ENCODE measurements at places on chromosomes 6 and 20.

DNA sequence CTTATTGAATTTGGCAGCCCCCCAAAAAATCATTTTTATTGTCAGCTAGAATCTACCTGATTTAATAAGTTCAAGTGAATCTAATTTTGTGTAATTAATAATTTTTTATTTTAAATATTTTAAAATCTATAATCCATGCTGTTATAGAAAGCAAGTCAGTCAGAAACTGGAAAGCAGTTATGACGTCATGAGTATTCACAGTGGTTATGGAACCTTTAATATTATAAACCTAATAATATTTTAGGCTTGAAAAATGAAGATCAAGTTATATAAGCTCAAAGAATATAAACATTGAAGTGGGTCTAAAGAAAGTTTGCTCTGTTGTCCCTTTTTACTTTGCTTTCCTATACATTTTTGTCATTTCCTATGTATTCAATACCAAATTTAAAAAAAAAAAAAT lies 1075.1 kb upstream of the EPHA7 start:
- no peak for DNase-seq

GRCh38 chr6:21885111-21885510 lies 291.6 kb downstream of the SOX4 start:
- DNase-seq = no peak

DNA sequence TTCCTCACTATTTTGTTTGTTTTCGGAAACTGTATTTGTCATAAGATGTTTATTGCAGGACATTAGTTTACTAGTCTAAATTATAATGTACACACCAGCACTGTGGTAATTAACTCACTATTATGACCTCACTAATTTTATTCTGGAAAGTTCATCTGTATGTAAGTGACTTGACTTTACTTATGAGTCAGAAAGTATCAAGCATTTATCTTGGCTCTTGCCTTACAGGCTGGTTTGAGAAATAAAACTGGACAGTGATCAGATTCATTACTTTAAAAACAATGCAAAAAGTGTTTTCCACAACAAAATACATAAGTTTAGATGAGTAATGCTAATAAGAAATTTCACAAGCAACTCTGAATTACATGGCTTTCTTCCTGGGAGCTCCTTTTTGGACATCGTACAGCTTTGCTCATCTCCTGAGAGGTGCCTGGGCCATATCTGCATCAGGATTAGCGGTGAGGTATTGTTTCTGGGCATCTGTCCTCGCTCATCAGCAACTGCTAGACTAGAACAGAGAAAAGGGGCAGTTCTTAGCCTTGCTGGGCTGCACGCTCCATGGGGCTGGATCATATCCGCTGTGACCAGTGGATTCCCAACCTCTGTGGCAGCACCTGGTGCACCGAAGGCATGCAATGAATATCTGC lies 179.8 kb downstream of the SOD2 start:
- DNase-seq = no peak

GRCh38 chr6:118892355-118892991 lies 1.5 kb upstream of the ASF1A start:
- no peak for DNase-seq

DNA sequence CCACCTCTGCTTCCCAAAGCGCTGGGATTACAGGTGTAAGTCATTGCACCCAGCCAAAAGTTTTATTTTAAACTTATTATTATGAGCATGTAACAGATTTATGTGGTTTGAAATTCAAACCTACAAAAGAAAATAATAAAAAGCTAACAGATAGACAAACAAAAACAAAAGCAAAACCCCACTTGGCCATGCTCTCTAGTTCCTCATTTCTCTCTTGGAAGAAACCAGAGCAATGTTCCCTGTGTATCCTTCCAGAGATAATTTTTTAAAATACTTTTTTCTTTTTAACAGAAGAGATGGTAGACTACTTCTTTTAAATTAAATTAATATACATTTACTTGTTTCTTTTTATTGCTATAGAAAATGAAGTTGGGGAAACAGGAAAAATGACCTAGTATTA lies 28.0 kb upstream of the SLC17A3 start:
- DNase-seq = no peak

- no peak for DNase-seq
Observed at GRCh38 chr6:148735989-148736388, 10.8 kb upstream of the UST start.

- DNase-seq = no peak
Observed at GRCh38 chr6:130259140-130259539, 36.4 kb upstream of the SAMD3 start.

GRCh38 chr6:119985952-119986736 lies 636.6 kb upstream of the MAN1A1 start:
- DNase-seq = no peak

DNA sequence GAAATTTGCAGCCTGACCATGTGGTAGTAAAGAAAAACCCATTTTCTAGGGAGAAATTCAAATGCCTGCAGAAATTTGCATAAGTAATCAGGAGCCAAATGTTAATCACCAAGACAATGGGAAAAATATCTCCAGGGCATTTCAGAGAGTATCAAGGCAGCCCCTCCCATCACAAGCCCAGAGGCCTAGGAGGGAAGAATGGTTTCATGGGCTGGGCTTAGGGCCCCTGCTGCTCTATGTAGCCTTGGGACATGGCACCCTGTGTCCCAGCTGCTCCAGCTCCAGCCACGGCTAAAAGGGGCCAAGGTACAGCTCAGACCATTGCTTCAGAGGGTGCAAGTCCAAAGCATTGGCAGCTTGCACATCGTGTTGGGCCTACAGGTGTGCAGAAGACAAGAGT lies 117.2 kb upstream of the RALGAPA2 start:
- no peak for DNase-seq

GRCh38 chr6:149093643-149094042 lies 223.9 kb upstream of the TAB2 start:
- DNase-seq = no peak

- DNase-seq = peak; percentile 17
Observed at GRCh38 chr20:8209061-8209460, 77.0 kb downstream of the PLCB1 start.

- DNase-seq = no peak
Observed at GRCh38 chr6:165081944-165082532, 227.4 kb downstream of the C6orf118 start.

DNA sequence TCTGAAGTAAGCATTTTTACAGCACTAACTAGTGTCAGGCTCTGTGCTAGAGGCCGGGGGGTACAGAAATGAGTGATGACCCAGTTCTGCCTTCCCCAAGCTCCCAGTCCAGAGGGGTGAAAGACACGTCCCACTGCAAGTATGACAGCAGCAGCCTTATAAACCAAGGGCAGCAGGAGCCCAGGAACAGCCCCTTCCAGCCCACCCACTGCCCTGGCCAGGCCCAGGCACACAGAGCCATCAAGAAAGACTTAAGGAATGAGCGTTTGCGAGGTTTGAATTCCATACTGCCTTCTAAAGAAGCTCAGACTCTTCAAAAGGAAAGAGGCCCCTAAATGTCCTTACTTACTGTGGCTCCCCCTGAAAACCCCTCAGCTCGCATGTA lies 10.0 kb downstream of the TRERF1 start:
- DNase-seq = no peak

DNA sequence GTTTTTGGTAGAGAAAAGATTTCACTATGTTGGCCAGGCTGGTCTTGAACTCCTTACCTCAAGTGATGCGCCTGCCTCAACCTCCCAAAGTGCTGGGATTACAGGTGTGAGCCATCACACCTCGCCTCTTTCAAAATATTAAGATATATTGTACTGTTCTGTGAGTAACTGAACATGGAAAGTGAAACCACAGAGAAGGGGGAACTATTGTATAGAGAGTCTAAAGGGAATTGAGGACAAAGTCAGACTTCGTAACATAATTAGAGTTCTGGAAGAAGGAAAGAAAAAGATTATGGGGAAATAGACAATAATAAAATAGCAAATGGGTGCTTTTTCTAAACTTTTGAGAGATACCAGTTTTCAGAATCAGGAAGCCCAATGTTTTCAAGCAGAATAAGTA lies 17.4 kb upstream of the AKAP7 start:
- no peak for DNase-seq

GRCh38 chr6:16844183-16844582 lies 82.9 kb upstream of the ATXN1 start:
- no peak for DNase-seq

- no peak for DNase-seq
Observed at GRCh38 chr6:161356167-161356854, 82.5 kb upstream of the AGPAT4 start.

DNA sequence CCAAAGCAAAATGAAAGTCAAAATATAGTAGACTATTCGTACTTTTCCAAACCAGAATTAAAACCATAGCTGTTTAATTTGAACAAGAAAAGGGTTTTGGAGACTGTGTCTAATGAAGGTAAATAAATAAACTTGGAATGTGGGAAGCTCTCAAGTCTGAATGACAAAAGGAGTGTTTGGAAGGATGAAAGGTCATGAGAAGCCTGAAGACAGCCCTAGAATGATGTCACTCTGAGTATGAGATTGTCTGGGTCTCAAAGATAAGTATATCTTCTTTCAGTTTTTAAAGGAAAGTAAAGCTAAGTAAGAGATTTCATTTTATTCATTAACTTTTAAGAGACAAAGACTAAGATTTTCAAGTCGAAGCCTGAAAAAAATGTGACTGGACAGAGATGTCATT lies 72.9 kb downstream of the RFX6 start:
- no peak for DNase-seq

- DNase-seq = no peak
Observed at GRCh38 chr20:5975778-5976177, 25.3 kb downstream of the MCM8 start.

GRCh38 chr6:35052694-35053565 lies 88.2 kb downstream of the TCP11 start:
- peak; percentile 27 for DNase-seq

DNA sequence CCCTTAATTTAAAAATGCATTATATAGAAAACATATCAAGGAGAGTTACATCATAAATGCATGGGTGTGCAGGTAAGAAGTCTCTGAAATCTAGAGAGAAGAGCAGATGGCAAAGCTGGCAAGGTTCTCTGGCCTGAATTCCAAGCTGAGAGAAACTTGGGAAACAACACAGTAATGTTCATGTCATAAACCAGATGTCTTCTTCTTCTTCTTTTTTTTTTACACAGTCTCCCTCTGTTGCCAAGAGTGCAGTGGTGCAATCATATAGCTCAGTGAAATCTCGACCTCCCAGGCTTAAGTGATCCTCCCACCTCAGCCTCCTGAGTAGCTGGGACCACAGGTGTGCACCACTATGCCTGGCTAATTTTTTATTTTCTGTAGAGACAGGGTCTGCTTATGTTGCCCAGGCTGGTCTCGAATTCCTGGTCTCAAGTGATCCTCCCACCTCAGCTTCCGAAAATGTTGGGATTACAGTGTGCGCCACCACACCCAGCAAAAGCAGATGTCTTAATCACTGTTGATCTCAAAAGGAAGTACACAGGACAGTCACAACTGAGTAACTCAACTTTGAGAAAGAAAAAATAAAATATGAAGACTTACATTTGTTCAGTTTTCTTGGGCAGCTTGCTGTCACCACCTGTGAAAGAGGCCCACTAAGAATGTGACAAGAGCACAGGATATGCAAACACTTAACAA lies 77.3 kb downstream of the DNAAF9 start:
- DNase-seq = no peak

GRCh38 chr6:164640956-164641355 lies 668.4 kb downstream of the C6orf118 start:
- DNase-seq = no peak

DNA sequence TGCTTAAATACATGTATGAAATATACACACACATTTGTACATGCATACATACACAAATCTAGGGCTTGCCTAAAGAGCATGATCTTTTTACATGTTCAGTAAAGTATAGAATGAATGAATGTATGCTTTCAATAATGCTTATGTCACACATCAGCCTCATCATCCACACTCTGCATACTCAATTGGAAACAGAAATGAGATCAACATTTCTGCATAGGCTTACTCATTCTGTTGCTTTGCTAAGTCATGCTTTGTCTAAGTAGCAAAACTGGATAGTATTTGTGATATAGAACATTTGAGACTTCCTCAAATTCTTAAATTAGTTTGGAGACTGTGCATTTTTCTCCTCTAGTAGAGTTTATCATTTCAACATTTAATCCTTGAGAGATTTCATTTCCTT lies 343.3 kb downstream of the ADGRB3 start:
- DNase-seq = no peak

DNA sequence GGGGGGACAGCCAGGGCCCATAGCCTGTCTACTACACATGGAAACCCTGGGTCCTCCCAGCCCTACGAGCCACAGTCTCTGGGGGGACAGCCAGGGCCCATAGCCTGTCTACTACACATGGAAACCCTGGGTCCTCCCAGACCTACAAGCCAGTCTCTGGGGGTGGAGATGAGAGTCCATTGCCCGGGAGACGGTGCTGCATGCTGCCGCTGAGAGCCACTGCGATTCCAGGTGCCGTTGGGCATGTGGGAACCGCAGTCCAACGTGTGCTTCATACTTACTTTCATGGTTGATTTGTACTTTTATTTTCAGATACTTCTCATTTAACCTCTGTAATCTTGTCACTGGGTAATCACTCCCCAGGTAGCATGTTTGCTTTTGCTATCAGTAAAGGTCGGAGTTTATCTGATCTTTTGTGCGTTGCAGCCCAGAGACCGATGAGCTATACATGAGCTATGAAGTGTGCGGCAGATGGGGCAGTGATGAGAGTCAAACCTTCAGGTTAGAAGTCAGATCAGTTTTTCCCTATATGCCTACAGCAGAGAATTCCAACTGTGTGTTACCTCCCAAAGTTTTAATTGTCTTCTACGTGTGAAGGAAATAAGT lies 58.2 kb downstream of the SMOC2 start:
- no peak for DNase-seq

DNA sequence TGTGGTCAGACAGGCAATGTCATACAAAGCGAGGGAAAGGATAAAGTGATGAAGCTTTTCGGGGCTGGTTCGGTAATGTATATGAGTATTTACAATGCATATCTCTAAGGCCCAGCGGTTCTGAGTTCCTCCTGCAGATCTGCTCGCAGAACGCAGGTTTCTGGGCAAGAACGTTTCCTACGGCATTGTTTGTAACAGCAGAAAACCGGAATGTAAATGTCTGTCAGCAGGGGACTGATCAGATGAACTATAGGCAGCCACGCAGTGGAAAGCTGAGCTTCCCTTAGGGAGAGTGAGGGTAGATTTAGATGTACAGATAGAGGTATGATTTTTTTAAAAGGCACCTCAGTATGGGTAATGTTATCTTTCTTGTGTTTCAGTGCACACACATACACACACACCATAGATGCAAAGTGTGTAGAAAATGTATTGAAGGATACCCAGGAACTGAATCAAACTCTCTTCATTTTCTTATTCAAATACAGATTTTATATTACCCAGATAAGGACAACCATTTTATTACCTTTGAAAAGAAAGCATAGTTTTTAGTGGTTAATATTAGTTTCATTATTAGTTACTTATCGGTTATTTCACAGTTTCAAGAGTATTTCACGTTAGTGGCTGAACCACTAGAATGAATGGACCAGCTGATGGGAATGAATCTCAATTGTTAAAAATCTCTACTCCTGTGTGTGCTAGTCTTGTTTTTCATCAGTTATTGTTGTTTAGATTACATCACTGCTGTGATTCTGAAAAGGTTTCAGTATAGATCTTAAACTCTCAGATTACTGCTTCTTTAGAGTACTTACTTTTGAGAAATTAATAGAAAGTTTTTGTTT lies 56.2 kb downstream of the SNX9 start:
- DNase-seq = no peak

- DNase-seq = no peak
Observed at GRCh38 chr6:1346101-1346500, 34.2 kb downstream of the FOXQ1 start.

GRCh38 chr6:134240665-134241431 lies 77.1 kb downstream of the SGK1 start:
- DNase-seq = no peak

- no peak for DNase-seq
Observed at GRCh38 chr6:137013031-137013430, 31.7 kb downstream of the IL20RA start.

Data from NCI-H2227 treated with DMSO at 0.1 percent for 48 hours (cell line).